ENCODE measurements at places on chromosomes 6 and 20. TPM values are rescaled to one million over a fixed set of nuclear protein-coding genes. Genes with fewer than 3 reads are reported as not detected.

GRCh38 chr6:46325561-46326530, 155.1 kb upstream of the ENPP5 start:
- DNase-seq: no peak

- DNase-seq: no peak
Measured at GRCh38 chr6:144177726-144178125, 27.4 kb downstream of the STX11 start.

- no peak for DNase-seq
Measured at GRCh38 chr20:50250679-50251382, 60.2 kb downstream of the CEBPB start.

- no peak for DNase-seq
Measured at GRCh38 chr6:1544603-1545002, 65.1 kb upstream of the FOXC1 start.

GRCh38 chr6:168035661-168036545, 38.4 kb downstream of the KIF25 start:
- DNase-seq: no peak

DNA sequence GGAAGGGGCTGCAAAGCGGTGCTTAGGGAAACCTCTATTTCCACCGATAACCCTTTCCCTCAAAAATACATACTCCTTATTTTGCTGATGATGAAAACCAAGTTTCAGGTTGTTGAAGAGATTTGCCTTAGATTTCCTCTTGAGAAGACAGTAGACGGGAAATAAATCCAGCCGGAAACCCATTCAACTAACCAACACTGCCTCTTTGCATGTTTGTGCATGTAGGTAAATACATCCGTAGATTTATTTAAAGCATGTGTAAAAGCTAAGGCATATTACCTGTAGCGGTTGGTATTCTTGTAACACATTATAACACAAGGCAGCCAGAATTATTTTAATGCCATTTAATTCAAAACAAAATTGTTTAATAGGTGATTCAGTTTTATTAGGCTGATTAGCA, 136.3 kb upstream of the SLC22A23 start:
- DNase-seq: no peak

DNA sequence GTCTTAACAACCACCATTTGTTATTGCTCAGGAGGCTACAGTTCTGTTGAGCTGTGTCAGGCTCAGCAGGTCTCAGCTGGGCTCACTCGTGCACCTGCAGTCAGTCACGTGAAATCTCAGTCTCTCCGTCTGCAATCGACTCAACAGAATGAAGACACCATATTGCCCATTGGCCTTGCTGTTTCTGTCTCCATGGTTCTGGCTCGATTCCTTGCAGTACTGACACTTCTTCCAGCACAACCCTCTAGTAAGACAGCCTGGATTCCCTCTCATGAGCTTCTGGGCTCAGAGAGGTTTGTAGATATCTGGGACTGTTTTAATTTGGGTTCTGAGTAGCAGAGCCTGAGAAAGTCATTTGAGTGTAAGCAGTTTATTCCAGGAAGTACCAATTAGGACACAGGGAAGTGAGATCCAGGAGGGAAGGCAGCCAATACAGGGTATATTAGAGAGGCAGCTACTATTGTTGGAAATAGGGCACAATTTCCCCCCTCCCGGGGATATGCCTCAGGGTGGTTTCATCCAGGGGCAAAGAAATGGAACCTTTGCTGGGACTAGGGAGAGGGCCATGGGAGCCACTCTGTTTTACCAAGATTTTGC, 87.4 kb upstream of the RALGAPA2 start:
- no peak for DNase-seq

- DNase-seq: no peak
Measured at GRCh38 chr6:134046054-134046453, 6.4 kb downstream of the SLC2A12 start.

DNA sequence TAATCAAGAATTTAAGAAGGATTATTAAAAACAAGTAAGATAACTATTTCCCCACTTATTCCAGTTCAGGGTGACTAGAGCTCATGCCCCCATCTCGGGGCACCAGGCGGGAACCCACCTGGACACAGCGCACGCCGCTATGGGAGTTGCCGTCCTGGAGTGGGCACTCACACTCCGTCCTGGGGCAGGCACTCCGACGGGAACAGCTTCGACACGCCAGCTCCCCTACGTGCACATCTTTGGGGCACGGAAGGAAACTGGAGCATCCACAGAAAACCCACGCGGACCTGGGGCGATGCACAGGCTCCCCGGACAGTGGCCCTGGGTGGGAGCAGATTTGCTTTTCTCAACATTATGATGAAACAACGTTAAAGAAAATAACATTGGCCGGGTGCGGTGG, 52.0 kb upstream of the GATA5 start:
- no peak for DNase-seq

- no peak for DNase-seq
Measured at GRCh38 chr6:17768388-17768787, 61.7 kb upstream of the NUP153 start.

GRCh38 chr6:110434961-110435602, 19.7 kb upstream of the DDO start:
- no peak for DNase-seq

DNA sequence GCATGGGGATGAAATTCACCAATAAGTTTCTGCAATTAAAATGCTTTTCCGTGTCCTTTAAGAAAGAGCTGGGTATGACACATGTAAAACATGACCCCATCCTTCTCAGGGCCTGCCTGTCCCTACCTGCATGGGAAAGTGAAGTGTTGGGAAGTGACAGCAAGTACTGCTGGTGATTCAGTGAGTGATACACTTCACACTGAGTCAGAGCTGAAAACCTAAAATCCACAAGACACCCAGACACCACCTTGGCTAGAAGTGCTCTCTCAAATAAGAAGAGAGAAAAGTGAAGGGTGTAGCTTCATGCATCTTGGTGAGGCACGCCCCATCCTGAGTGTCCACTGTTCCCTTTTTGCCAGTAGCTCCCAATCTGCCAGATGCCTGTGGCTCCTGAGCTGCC, 3.3 kb downstream of the RAB22A start:
- no peak for DNase-seq

GRCh38 chr20:10504994-10505730, 70.1 kb downstream of the SLX4IP start:
- DNase-seq: no peak

GRCh38 chr6:96940322-96940721, 15.8 kb downstream of the KLHL32 start:
- DNase-seq: no peak

- no peak for DNase-seq
Measured at GRCh38 chr6:12116978-12117377, 104.9 kb downstream of the HIVEP1 start.

DNA sequence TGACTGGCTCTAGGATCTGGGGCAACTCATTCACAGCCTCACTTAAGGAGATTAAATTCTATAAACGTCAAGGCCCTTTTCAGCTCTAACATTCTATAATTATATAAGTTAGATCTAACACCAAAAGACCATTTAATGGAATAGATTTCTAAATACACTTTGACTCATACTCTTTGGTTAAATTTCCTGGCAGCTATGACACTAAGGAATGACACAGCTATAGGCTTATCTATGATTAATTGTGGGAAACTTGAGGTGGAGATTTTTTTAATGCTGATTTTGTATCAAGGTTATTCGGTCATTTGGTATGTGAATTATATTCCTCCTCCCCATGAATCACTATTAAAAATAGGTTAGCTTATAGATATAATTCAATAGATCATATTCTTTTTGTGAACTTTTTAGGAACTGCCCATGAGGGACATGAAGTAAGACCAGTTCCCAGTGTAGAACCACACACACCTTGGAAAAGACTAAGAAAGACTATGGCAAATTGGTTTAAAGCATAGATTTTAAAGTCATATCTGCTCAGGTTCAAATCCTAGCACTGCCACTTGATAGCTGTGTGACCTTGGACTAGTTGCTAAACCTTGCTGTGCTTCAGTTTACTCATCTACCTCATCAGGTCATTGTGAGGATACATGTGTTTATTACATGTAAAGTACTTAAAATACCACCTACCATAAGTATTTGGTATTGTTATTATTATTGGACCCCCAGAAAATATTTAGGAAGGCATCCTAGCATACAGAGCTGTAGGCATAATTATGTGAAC, 116.0 kb downstream of the CRYBG1 start:
- DNase-seq: no peak

GRCh38 chr6:55180258-55180657, 5.9 kb downstream of the HCRTR2 start:
- no peak for DNase-seq

DNA sequence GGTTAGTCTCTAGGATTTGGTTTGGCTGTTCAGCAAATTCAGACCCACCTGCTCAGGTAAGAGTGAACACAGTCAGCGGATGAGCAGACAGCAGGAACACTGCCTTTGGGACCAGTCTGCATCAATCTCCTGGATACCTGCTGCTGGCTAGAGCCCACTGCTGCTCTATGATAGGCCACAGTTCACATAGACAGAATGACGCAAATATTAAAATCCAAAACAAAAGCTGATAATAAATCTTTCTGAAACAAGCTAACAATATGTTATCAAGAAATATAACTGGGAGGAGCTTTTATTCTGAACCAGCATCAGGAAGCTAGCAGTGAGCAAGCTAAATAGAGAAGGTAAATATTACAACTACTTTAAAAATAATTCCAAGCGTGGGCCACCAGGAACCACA, at the start of gene TAAR1:
TAAR1 (minus strand) TSS at position 101 of the 400 bp plus-strand sequence. CDS start 13,179 bp downstream, outside the sequence.
- no peak for DNase-seq

- DNase-seq: no peak
Measured at GRCh38 chr20:45012682-45013302, 46.5 kb downstream of the STK4 start.

DNA sequence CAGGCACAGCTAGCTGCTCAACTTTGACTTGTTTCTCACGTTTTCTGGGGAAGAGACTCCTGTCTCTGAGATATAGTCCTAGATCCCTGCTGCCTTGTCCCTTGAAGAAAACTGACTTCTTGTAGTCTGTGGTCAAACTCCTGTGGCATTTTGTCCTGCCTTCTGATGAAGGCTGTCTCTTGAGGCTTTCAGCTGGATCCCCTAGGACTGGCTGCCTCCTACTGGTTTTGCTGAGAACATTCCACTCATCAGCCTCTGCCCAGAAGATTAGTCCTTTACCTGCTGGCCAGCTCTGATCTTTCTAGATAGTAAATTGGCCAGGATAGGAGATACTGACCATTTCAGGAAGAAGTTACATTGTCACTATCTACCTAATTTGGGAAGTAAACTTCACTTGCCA, 71.9 kb upstream of the CNR1 start:
- no peak for DNase-seq

DNA sequence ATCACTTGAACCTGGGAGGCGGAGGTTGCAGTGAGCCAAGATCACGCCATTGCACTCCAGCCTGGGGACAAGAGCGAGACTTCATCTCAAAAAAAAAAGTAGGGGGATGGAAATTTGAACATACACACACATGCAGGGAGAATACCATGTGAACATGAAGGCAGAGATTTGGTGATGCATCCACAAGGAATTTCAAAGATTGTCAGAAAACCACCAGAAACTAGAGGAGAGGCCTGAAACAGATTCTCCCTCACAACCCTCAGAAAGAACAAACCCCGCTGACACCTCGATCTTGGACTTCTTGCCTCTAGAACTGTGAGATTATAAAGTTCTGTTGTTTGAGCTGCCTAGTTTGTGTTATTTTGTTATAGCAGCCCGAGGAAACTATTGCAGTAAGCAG, 125.5 kb downstream of the GPX5 start:
- no peak for DNase-seq

- DNase-seq: no peak
Measured at GRCh38 chr20:47883186-47883585, 97.9 kb upstream of the SULF2 start.

GRCh38 chr20:54119744-54120143, 49.4 kb upstream of the BCAS1 start:
- no peak for DNase-seq

DNA sequence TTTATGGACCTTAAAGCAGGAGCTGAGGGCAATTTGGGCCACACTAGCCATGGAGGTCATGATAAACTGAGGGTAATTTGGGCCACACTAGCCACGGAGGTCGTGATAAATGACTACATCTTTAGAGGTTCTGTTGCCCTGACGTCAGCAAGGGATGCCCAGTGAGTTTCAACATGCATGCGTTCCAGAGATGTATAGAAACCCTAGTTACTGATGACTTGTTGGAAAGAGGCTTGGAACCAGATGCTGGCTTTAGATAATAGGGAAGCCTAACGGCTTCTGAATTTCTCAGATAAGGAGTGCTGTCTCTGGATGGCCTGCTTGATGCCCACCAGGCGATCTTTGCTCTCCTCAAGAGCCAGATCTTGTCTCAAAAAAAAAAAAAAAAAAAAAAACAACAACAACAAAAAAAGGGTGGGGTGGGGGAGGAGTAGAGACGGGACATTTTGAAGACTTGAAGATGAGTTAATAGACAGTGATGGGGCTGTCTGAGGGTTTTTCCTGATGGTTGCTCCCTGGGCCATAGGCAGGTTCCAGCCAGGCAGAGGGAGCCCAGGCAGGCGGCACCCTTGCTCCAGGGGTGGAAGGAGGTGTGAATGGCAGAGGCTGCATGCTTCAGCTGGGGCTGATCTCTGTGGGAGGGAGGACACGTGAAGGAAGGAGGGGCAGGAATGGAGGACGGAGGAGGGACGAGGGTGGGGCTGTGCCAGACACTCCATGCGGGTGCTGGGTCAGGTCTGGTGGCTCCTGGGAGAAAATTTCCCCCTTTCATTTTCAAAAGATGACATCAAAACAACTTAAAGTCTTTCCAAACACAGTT, 27.0 kb upstream of the FRMD1 start:
- no peak for DNase-seq

- no peak for DNase-seq
Measured at GRCh38 chr6:21935561-21936028, 342.0 kb downstream of the SOX4 start.

DNA sequence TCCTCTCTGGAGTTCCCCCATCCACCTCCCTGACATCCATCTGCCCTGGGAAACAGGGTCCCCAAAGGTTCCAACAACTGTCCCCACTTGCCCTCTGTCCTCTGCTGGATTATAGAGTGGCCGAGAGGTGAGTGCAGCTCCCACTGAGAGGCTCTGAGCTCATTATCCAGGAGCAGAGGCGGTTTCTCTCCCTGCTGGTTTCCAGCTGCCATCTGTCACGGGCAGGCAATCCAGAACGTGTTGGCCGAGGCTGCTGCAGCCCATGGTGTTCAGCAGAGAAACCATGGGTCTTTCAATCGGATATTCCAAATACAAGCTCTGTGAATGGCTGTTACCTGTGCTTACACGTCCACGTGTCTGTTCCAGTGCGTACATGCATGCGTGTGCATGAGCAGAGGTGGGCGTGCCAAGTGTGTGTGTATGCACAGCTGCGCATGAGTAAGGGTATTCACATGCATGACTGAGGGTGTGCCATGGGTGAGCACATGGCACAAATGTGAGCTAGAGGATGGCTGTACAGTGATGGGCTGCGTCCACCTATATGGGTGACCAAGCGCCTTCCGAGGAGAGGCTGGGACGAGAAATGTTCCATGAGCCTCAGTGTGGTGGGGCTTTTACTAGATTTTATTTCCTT, 183.7 kb upstream of the PMEPA1 start:
- no peak for DNase-seq

The FHL5 gene
- 0.33 TPM for total RNA-seq

The SYTL3 gene
- 0.28 TPM for total RNA-seq

The TFAP2A gene
- 0.08 TPM for total RNA-seq

The PDE7B gene
- 0.75 TPM for total RNA-seq

The OPRL1 gene
- total RNA-seq: 0.42 TPM

The SDHAF4 gene
- 5.7 TPM for total RNA-seq

The SMPDL3A gene
- 27.4 TPM for total RNA-seq

The ISM1 gene
- total RNA-seq: 6.4 TPM

The SALL4 gene
- 3.6 TPM for total RNA-seq

The TAF11 gene
- 12.0 TPM for total RNA-seq

The GRIK2 gene
- total RNA-seq: 0.05 TPM

The FRS3 gene
- total RNA-seq: 0.42 TPM

The PKIB gene
- total RNA-seq: 2.5 TPM

Data from liver (tissue), 10 donors.